Globus pallidus (tissue), 1 donor: ENCODE measurements at places on chromosomes 16 and 17.

DNA sequence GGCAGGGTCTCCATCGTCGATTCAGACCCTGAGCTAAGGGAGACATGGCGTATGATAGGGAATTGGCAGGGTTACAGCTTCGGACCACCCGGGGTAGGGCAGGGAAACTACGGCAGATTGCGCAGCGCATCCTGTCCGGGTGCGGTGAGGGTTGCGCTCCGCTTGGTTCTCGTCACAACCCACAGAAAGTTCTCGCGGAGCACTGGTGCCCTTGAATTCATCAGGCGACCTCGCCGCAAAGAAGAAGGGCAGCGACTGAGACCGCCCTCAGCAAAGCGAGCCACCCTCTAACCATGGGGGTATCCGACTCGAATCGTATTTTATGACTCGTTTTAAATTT, 1.2 kb downstream of the HS3ST3B1 start:
- no peak for DNase-seq

- no peak for DNase-seq
Observed at GRCh38 chr17:38897176-38897575, 27.3 kb downstream of the LASP1 start.

DNA sequence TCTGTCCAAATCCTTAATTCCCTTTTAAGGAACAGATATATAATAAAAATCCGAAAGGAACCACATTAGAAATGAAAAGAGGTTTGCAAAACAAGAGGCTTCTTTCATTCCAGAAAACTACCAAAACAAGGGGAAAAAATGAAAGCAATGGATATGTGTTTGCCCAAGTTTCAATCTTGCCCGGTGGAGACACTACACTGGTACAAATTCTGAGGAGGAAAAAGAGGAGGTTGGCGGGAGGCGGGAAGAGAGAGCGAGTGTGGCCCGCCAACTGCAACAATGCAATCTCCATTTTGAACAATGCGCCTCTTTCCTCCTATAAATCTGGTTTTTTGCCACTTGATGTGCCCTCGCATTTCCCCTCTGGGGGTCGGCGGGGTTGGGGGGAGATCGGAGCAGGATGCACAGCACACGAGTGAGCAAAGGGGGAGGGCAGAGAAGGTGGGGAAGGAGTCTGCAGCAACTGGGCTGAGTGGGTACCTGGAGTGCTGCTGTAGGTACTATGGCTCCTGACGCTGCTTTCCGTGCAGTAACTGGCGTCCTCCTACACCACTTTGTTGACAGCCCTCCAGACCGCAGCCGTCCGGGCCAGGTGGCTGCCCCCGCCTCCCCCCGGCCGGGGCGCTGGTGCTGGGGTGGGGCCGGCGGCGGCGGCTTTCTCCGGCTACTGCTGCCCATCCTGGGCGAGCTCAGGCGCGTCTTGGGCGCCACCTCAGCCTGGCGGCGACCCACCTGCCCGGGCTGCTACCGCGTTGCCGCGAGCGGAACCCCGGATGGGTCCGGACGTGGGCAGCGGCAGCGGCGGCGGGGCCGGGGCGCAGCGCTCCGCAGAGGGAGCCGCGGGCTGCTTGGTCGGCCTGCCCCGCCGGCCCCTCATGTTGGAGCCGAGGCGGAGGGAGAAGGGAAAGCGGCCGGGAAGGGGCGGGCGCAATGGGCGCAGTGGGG, 93.8 kb upstream of the PLEKHM1 start:
- peak; percentile 74 for DNase-seq

- DNase-seq: no peak
Observed at GRCh38 chr17:56994009-56994792, 16.3 kb downstream of the SCPEP1 start.

DNA sequence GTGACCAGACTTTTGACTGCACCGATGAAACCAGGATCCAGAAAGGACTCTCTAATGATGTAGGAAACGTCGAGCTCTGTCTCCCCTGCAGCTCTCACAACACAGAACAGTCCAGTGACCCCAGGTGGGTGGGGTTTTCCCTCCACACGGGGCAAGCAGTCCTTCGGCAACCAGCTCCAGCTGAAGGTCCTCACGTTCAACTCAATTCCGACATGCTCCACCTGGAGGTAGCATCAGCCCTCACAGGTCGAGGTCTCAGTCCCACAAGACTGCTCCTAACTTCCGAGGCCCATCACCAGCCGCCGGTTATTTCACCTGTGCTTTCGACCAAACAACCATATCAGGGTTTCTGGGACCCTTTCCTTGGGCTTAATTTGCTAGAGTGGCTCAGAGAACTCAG, 28.2 kb downstream of the ITGAE start:
- no peak for DNase-seq
